ENCODE measurements at places on chromosomes 5 and 9. TPM values are rescaled to one million over a fixed set of nuclear protein-coding genes. Genes with fewer than 3 reads are reported as not detected.

- no peak for DNase-seq
These were observed 396.8 kb downstream of the TLE4 start for GRCh38 chr9:79968533-79968932.

DNA sequence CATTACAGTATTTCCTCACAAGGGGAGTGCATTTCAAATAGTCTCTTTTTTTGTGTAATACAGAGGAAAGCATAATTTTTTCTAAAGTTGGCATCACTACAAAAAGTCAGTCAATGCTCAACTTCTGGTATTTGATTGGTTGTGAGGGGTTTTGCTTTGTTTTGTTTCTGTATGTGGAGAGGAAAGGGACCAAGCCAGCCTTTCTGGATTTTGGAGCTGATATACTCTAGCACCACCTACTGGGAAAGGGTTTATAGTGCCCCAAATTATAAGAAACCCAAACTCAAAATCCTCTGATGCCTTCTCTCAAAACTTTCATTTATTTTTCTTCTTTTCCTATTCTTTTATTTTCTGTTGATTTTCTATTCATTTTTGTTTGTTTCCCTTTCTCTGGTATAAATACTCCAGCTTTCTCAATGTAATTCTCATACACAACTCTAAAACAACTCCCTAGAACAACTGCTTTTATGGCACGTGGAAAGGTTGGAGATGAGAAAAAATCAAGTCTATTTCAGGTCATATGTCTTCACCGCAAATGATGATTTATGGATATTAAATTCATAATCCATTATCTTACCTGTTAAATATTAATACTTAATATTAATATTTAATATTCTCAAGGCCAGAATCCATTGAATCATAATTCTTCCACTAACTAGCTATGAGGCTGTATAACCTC, 69.5 kb upstream of the ANXA1 start:
- DNase-seq = no peak

The CNTNAP3 gene
- not detected for total RNA-seq

The TIMD4 gene
- total RNA-seq = 0.92 TPM

The PFDN1 gene
- 70.5 TPM for total RNA-seq

The NDUFS6 gene
- total RNA-seq = 31.7 TPM

GRCh38 chr5:5716665-5717064, 294.2 kb downstream of the ICE1 start:
- no peak for DNase-seq

The CSF1R gene
- 0.15 TPM for total RNA-seq

The FOXD4L4 gene
- 0.19 TPM for total RNA-seq

Data from activated CD4-positive, alpha-beta T cell treated with anti-CD3 and anti-CD28 coated beads, Interleukin-2, amount 10 ng/mL, durations not matched to agents 7 days and 5 days (primary cell).